Activated CD4-positive, alpha-beta T cell treated with anti-CD3 and anti-CD28 coated beads, Interleukin-2, amount 10 ng/mL, durations not matched to agents 24 days and 14 days (primary cell): ENCODE measurements at places on chromosomes 16 and 17. TPM values are rescaled to one million over a fixed set of nuclear protein-coding genes. Genes with fewer than 3 reads are reported as not detected.
A peak's percentile ranks its signal among the peaks of the same experiment; 100 is the strongest.

PER1 gene
- 39.4 and 41.7 TPM in 2 replicates for total RNA-seq

DNA sequence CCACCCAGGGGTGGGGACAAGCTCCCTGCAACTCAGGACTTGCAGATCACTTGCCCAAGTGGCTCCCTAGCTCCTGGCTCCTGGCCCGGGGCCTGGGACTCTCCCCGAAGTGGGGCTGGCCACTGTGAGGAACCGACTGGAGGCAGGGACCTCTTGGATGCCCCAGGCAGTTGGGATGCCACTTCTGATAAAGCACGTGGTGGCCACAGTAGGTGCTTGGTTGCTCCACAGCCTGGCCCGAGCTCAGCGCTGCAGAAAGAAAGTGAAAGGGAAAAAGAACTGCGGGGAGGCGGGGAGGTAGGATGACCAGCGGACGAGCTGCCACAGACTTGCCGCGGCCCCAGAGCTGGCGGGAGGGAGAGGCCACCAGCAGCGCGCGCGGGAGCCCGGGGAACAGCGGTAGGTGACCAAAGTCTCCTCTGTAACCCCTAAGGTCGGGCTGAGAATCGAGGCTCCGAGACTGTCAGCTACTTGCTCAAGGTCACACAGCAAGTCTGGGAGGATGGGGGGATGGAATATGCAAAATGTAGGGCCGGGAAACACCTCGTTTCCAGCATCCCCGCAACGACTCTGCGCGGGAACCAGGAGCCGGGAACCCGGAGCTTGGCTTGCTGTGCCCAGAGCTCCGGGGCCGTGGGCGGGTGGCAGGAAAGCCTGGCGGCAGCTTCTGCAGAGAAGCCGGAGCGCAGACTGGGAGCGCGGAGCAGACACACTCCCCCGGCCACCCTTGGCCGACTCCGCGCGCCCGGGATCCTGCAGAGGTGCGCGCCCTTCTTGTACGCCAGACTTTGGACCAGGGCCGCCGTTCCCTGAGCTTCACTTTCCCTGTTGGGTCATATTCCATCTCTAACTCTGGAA lies 1.9 kb downstream of the CIITA start:
- peak; percentile 86 for DNase-seq

SLC16A13 gene
- total RNA-seq, result 12.4 and 13.5 TPM in 2 replicates

DNA sequence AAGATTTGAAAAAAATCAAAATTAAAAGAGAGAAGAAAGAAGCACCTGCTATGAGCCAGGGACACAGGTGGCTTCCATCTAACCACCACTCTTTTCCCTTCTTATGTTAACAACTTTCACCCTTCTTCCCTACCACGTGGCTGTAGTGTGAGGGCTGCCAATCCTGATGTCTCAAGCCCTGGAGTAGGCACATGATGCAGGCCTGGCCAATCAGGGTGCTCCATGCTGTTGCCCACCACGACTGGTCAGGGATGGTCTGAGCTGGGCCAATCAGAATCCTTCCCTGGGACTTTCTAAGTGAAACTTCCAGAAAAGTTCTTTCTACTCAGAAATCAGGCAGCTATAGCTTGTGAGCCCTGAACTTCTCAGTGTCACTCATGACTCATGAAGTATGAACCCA lies 140.7 kb downstream of the SDK2 start:
- DNase-seq, result no peak

DNA sequence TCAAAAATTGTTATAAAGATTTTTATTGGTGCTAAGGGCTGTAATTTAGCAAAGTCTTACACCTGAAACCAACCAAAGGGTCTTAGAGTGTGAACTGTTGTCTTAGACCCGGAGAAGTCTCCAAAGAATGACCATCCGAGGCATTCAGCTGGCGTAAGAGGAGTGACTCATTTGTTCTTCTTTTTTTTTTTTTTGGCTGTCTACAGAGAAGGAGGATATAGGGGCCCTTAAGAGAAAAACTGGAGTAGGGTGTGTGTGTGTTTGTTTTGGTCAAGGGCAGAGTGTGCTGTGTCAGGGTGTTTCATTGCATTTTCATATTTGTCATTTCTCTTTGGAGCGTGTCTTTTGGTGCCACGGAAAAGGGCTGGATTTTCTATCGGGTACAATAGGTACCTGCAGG lies 508.0 kb downstream of the WWOX start:
- DNase-seq, result no peak

RHBDL1 gene
- total RNA-seq, result 1.1 and 1.2 TPM in 2 replicates

- DNase-seq, result no peak
These were observed 49.3 kb downstream of the SIAH1 start for GRCh38 chr16:48335961-48336360.

GRCh38 chr17:78460176-78460675 lies 81.8 kb downstream of the PGS1 start:
- DNase-seq, result no peak

TAF1C gene
- total RNA-seq, result 60.3 and 61.1 TPM in 2 replicates

- peak; percentile 93 for DNase-seq
These were observed 39.4 kb upstream of the RAI1 start for GRCh38 chr17:17641621-17642409.

ZNF200 gene
- total RNA-seq, result 13.1 and 13.4 TPM in 2 replicates

DNA sequence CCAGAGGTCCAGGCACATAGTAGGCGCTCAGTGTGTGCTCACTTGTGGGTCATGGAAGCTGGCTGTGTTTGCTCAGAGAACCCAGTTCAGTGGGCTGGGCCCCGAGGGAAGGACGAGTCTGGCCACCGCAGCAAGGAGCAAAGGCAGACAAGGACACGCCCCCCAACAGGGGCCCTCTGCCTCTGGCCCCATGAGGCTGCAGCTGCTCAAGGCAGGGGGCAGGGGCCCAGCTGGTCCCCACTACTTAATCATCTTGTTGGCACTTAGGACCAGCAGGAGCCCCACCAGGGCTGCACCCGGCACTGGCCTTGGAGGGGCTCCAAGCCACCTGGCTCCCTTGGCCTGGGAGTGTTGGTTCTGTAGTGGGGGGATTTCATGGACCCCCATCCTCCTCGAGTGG lies 16.1 kb downstream of the KCNJ12 start:
- no peak for DNase-seq

- no peak for DNase-seq
These were observed 21.6 kb upstream of the ENDOV start for GRCh38 chr17:80393241-80393890.

DNA sequence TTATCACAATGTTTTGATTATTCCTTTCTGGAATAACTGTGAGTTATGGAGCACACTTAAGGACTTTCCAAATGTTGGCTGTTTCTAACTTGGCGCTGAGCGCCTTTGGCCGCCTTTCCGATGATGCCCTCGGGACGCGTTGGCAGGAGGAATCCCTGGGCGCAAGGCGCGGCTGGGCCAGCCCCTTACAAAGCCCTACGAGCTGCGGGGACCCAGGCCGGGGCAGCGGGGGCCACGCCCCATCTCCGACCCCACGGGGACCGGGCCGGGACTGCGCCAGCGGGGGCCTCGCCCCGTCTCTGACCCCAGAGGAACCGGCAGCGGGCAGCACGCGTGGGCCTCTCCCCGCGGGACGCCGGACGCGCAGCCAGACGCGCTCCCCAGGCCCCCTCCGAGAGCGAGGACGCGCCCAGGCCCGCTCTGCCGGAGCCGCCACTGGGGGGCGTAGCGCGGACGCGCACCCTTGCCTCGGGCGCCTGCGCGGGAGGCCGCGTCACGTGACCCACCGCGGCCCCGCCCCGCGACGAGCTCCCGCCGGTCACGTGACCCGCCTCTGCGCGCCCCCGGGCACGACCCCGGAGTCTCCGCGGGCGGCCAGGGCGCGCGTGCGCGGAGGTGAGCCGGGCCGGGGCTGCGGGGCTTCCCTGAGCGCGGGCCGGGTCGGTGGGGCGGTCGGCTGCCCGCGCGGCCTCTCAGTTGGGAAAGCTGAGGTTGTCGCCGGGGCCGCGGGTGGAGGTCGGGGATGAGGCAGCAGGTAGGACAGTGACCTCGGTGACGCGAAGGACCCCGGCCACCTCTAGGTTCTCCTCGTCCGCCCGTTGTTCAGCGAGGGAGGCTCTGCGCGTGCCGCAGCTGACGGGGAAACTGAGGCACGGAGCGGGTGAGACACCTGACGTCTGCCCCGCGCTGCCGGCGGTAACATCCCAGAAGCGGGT lies at the start of gene GAA:
TSS of gene GAA (plus strand) at position 571 of the 935 bp plus-strand sequence. CDS start 3,006 bp downstream, outside the sequence.
- DNase-seq, result peak; percentile 97

GRCh38 chr17:7839876-7840261 lies 5.9 kb downstream of the KDM6B start:
- DNase-seq, result peak; percentile 68

- DNase-seq, result no peak
These were observed 160.1 kb upstream of the KIF2B start for GRCh38 chr17:53662608-53663007.
